Vein endothelial cell (primary cell): ENCODE measurements at places on chromosomes 6 and 20. TPM values are rescaled to one million over a fixed set of nuclear protein-coding genes. Genes with fewer than 3 reads are reported as not detected.

The CRISP2 gene
- total RNA-seq: not detected in 2 replicates

The TUBB1 gene
- total RNA-seq: not detected in 2 replicates

The SLC22A3 gene
- not detected in 2 replicates for total RNA-seq

The CAGE1 gene
- under 0.01 TPM in 1 of 2 replicates, not detected in the other for total RNA-seq

The GABRR1 gene
- total RNA-seq: 0.10 TPM in 1 of 2 replicates, not detected in the other

The GSTA4 gene
- total RNA-seq: 13.7 and 14.9 TPM in 2 replicates

The CHMP4B gene
- 51.3 and 51.7 TPM in 2 replicates for total RNA-seq
